ENCODE measurements at places on chromosomes 13 and 19.

DNA sequence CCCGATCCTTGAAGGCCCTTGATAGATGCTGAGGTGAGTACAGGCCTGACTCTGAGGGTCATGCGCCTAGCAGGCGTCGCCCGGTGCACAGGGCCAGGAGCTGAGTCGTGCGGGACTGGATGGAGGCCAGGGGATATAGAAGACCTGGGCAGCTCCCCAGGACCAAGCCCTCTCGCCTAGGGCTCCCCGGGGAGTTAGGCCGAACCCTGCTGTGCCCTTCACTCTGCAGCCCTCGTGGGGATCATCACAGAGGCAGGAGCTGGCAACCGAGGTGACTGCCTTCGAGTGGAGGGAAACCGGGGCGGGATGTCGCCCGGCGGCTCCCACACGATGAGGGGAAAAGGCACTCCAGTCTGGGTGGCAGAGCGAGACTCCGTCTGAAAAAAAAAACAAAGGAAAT, 11.7 kb downstream of the CSNK1G2 start:
- DNase-seq: no peak

DNA sequence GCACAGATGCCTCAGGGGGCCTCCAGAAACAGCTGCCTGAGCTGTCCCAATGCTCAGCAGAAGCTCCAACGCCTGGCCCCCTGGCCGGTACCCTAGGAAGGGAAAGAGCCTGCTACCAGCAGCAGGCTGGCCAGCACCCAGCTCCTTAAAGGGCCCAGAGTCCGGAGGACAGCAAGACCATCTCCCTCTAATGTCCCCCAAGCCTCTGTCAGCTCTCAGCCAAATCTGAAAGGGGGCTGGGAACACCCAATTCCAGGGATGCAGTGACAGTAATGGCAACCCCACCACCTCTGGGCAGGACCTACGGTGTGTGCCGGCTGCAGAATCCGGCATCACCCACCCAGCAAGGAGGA, 4.2 kb downstream of the PPP6R1 start:
- DNase-seq: no peak

- no peak for DNase-seq
These were observed 4.6 kb downstream of the PCDH9 start for GRCh38 chr13:67225252-67226159.

DNA sequence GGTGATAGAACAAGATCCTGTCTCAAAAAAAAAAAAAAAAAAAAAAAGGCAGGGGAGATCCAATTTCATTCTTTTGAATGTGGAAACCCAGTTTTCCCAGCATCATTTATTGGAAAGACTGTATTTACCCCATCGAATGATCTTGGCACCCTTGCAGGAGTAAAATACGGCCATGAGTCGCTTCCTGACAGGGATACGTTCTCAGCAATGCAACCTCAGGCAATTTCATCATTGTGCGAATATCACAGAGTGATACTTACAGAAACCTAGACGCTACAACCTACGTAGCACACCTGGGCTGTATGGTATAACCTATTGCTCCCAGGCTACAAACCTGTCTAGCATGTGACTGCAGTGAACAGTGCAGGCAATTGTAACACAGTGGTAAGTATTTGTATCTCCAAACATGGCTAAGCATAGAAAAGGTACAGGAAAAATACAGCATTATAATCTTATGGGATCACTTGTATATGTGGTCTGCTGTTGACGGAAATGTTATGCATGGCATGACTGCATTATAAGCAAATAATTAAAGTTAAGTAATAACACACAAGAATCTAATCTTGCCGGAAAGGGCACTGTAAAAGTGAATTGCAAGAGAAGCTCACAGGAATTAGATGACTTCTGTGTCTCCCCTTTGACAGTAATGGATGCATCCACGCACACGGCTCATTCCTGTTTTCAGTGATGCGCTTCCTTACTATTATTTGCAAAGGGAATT, 24.1 kb downstream of the RFX2 start:
- DNase-seq: no peak

- no peak for DNase-seq
These were observed 2.4 kb upstream of the HSH2D start for GRCh38 chr19:16141043-16141442.

DNA sequence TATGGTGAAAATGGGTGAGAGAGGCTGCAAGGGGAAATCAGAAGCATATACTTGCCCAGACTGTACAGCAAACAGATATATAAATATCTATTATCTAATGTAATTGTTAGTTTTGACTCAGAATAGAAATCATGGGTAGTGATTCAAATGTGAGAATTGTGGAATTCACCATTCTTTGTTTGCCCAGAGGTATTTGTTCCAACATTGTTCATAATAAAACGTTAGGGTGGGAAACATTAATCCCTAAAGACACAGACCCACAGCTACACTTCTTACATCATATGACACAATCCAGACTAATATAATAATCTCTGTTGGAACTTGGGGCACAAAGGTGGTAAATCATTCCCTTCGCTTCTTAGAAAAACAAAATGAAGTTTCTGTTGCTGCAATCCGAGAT, 646.5 kb upstream of the SLITRK6 start:
- DNase-seq: no peak

GRCh38 chr13:98738213-98738612, 14.3 kb downstream of the SLC15A1 start:
- no peak for DNase-seq

DNA sequence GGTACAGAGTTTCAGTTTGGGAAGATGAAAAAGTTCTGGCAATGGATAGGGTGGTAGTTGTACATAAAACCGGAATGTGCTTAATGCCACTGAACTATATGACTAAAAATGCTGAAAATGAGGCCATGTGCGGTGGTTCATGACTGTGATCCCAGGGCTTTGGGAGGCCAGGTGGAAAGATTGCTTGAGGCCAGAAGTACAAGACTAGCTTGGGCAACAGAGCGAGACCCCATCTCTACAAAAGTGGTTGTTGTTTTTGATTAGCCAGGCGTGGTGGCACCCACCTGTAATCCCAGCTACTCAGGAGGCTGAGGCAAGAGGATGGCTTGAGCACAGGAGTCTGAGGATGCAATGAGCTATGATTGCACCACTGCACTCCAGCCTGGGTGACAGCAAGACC, 12.8 kb downstream of the SMAD9 start:
- DNase-seq: no peak

GRCh38 chr13:33872005-33872351, 54.0 kb downstream of the RFC3 start:
- no peak for DNase-seq
